Smooth muscle cell of the pulmonary artery (primary cell): ENCODE measurements at places on chromosomes 12 and 14. TPM values are rescaled to one million over a fixed set of nuclear protein-coding genes. Genes with fewer than 3 reads are reported as not detected.

Gene PLEKHG7
- total RNA-seq, result not detected in 2 replicates

Gene MIP
- 0.13 TPM in 1 of 2 replicates, not detected in the other for total RNA-seq

Gene MYH6
- not detected in 2 replicates for total RNA-seq

Gene KLRF1
- total RNA-seq, result not detected in 2 replicates

Gene PEX5
- total RNA-seq, result 30.8 and 37.3 TPM in 2 replicates

Gene KRT78
- not detected in 2 replicates for total RNA-seq

Gene VDR
- 13.0 and 13.6 TPM in 2 replicates for total RNA-seq

Gene PTHLH
- total RNA-seq, result 1.6 and 6.1 TPM in 2 replicates

Gene MAPK1IP1L
- total RNA-seq, result 21.2 and 26.2 TPM in 2 replicates

Gene PDE3A
- total RNA-seq, result 44.1 and 108 TPM in 2 replicates

Gene WASHC3
- 63.5 and 90.7 TPM in 2 replicates for total RNA-seq

Gene TMEM116
- total RNA-seq, result 8.9 and 9.4 TPM in 2 replicates

Gene OTUB2
- 1.8 and 1.9 TPM in 2 replicates for total RNA-seq

Gene PLEK2
- total RNA-seq, result 0.98 and 3.6 TPM in 2 replicates

Gene CFL2
- 74.8 and 106 TPM in 2 replicates for total RNA-seq

Gene KCNH3
- total RNA-seq, result 0.26 and 0.33 TPM in 2 replicates

Gene STON2
- total RNA-seq, result 0.85 and 0.89 TPM in 2 replicates

Gene RPL10L
- total RNA-seq, result not detected in 2 replicates

Gene FRS2
- 43.1 and 52.5 TPM in 2 replicates for total RNA-seq

Gene TSHR
- total RNA-seq, result under 0.01 TPM in 1 of 2 replicates, not detected in the other

Gene SERPINA3
- 9.7 and 37.5 TPM in 2 replicates for total RNA-seq

Gene SPX
- total RNA-seq, result 1.2 and 2.0 TPM in 2 replicates

Gene RILPL1
- total RNA-seq, result 10.8 and 17.1 TPM in 2 replicates

Gene TAS2R14
- total RNA-seq, result 2.6 and 4.3 TPM in 2 replicates

Gene WSCD2
- total RNA-seq, result not detected in 2 replicates

Gene CD69
- not detected in 2 replicates for total RNA-seq

Gene HOXC9
- 0.40 and 1.8 TPM in 2 replicates for total RNA-seq

Gene OTX2
- not detected in 2 replicates for total RNA-seq

Gene PLEKHD1
- total RNA-seq, result under 0.01 and 0.07 TPM in 2 replicates

Gene GLS2
- 0.13 and 0.20 TPM in 2 replicates for total RNA-seq

Gene DHRS2
- total RNA-seq, result not detected in 2 replicates

Gene SIVA1
- 35.9 and 47.0 TPM in 2 replicates for total RNA-seq

Gene ASIC1
- total RNA-seq, result 3.5 and 3.6 TPM in 2 replicates

Gene CLEC9A
- not detected in 2 replicates for total RNA-seq

Gene L2HGDH
- 4.3 and 4.8 TPM in 2 replicates for total RNA-seq

Gene RNF212B
- total RNA-seq, result not detected in 2 replicates

Gene MSRB3
- 91.8 and 103 TPM in 2 replicates for total RNA-seq

Gene P2RX7
- total RNA-seq, result 0.46 and 1.3 TPM in 2 replicates

Gene CCDC38
- not detected in 2 replicates for total RNA-seq

Gene FAM186B
- total RNA-seq, result 0.20 and 0.40 TPM in 2 replicates

Gene GPR137C
- total RNA-seq, result 0.33 and 0.39 TPM in 2 replicates

Gene TESPA1
- total RNA-seq, result not detected in 2 replicates

Gene CRIP1
- total RNA-seq, result 5.1 and 7.4 TPM in 2 replicates

Gene WNT5B
- total RNA-seq, result 50.8 and 69.2 TPM in 2 replicates

Gene PLA2G1B
- total RNA-seq, result not detected in 2 replicates

Gene C1R
- 340 and 347 TPM in 2 replicates for total RNA-seq

Gene KCNJ8
- 9.1 and 16.6 TPM in 2 replicates for total RNA-seq

Gene C3AR1
- total RNA-seq, result 0.07 and 0.17 TPM in 2 replicates

Gene CISTR
- total RNA-seq, result not detected in 2 replicates

Gene PTGER2
- 3.8 and 8.2 TPM in 2 replicates for total RNA-seq

Gene NOPCHAP1
- total RNA-seq, result 3.3 and 6.7 TPM in 2 replicates

Gene RIC8B
- total RNA-seq, result 18.7 and 20.3 TPM in 2 replicates

Gene TEAD4
- 7.0 and 10.1 TPM in 2 replicates for total RNA-seq
